Stimulated activated CD4-positive, alpha-beta T cell treated with anti-CD3 and anti-CD28 coated beads, TNF-alpha, amount 100 ng/mL, for 1 hour (primary cell): ENCODE measurements at places on chromosomes 6 and 20.

DNA sequence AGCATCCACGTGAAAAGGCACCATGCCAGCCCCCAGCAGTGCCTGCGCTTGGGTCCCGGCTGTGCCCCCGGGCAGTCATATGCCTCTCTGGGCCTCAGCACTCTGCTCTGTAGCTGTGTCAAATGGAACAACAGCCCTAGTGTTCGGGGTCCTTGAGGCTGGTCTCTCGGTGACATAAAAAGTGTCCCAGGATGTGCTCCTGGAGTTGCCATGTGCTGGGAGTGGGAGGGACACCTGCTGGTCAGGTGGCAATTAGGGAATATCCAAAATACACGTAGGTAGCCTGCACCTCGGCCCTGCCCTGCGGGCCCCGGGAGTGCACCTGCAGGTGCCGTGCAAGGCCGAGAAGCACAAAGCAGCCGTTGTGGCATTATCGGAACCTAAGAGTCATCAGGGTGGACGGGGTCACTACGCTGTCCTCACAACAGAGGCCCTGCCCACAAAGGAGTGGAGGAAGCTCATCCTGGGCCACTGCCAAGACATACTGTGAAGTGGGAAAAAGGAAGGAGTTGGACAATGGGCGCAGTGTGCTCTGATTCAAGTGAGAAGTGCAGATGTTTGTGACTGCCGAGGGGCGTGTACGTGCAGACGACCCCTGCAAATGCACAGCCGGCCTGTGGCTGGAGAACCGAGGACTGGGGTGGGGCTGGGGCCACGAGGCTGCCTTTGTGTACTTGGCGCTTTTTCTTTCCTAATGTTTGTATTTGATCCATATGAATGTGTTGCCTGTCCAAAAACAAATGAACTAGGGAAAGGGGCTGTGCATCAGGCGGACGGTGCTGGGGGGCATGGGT lies 24.6 kb downstream of the SLCO4A1 start:
- no peak for DNase-seq

- no peak for DNase-seq
These were observed 269.8 kb downstream of the CDH4 start for GRCh38 chr20:61521687-61522420.

- DNase-seq, result no peak
These were observed 611.3 kb downstream of the HDGFL1 start for GRCh38 chr6:23180504-23181293.

- no peak for DNase-seq
These were observed 120.4 kb downstream of the TPBG start for GRCh38 chr6:82484001-82484400.

DNA sequence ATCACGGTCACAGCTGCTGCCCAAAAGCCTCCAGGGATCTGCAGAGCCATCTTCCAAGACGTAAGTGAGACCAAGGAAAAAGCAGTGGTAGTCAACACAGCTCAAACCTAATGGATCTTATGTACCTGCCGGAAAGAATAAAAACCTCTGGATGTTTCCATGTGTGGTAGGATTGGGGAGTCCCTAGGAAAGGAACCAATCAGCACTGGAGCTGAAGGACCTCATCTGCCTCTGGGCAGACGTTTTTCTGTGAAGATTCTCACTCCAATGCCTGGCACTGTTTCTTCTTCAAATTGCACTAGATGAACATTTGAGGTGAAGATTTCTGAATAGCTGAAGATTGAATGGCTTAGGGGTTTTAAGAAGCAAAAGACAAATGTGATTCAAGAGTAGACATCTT lies at the start of gene HLA-DQB2:
Gene HLA-DQB2 (minus strand): TSS at position 112 of the 400 bp plus-strand sequence. CDS start 62 bp downstream, at position 50.
- DNase-seq, result no peak

GRCh38 chr6:42449917-42450476 lies 1.7 kb downstream of the TRERF1 start:
- no peak for DNase-seq

DNA sequence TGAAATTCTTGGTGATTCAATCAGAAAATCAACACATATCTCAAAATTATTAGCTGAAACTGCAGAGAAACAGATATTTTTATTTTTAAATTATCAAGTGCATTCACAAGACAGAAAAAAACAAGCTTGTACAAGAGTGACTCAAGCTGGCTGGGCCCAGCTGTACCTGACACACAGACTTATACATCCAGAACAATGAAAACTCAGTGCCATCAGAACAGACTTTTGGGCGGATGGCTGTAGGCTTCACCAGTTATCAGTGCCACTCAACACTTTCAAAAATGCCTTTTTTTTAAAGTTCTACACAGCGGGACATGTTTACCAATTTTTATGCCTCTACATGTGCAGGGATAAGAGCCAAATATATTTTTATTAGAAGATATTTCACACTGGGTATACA lies 102.8 kb downstream of the MYB start:
- no peak for DNase-seq

GRCh38 chr6:48894469-48894868 lies 568.6 kb downstream of the MMUT start:
- no peak for DNase-seq

DNA sequence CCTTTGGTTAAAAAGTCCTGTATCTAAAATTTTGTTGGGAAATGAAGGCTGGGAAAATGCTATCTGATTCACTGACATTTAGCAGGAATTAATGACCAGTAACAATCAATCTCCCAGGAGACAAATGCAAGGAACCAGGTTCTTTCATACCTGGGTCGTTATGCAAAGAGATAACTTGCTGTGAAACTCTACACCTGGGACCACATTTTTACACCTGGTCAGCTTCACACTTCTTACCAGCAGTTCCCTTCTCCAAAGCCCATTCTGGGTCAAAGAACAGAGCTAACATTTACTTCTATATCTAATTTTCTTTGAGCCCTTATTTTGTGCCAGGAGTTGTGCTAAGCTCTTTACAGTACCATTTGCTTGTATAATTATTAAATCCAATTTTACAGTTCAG lies 27.4 kb upstream of the STXBP5 start:
- DNase-seq, result no peak

- no peak for DNase-seq
These were observed 73.9 kb downstream of the DHX35 start for GRCh38 chr20:39036011-39036410.

DNA sequence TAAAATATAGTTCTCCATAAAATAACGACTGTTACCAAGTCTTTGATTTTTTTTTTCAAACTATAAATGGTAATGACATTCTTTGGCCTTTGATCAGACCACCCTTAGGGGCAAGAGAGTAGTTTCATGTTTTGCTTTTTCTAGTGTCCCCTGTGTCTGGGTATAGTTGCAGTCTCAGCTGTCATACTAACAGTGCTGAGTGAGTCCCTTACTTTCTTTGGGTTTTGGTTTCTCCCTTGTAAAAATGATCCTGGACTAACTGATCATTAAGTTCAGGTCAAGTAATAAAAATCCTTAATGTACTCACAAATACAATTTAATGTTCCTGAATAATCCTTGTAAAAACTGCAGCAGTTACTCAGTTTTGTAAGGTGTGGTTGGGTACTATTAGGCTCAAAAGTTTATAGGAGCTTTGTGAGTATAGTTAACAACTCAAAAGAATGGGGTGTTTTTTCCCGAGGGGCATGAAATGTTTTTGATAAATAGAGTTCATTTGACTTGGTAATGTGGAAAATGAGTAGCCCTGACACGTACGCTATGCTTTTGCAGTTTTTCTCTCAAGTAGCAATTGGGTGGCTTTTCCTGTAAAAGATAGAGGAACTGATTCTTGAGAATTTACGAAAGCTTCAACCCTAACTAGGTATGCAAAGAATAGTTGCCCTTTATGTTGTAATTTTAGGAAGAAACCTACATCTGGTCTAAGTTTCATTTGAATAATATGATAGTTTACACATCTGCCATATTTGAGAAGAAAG lies 6.2 kb downstream of the PTPN1 start:
- no peak for DNase-seq

- DNase-seq, result no peak
These were observed 241.2 kb downstream of the TTLL2 start for GRCh38 chr6:167565884-167566599.

- no peak for DNase-seq
These were observed 50.0 kb upstream of the DST start for GRCh38 chr6:56692523-56693245.

- no peak for DNase-seq
These were observed 41.5 kb upstream of the SRF start for GRCh38 chr6:43129434-43130194.

- DNase-seq, result no peak
These were observed 11.1 kb upstream of the ITPR3 start for GRCh38 chr6:33610067-33610466.

- DNase-seq, result no peak
These were observed 7.3 kb downstream of the COL10A1 start for GRCh38 chr6:116118608-116119007.

DNA sequence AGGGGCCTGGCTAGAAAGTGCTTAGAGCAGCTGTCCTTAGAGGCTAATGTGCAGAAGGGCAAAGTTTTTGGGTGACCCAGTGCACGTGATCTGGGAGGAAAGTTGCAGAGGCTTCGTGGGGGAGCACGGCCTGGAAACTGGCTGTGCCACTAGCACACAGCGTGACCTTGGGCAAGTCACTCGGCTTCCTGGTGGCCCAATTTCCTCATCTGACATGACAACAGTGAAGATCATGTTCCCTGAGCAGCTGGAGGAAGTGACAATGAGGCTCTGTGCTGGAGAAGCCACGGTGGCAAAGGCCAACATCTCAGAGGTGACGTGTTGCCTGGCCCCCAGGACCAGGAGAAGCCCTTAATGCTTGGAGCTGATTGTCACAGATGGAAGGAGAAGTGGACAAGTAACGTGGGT lies 99.5 kb downstream of the FOXC1 start:
- DNase-seq, result no peak

- no peak for DNase-seq
These were observed 60.2 kb downstream of the UBE2V1 start for GRCh38 chr20:50052550-50053361.

DNA sequence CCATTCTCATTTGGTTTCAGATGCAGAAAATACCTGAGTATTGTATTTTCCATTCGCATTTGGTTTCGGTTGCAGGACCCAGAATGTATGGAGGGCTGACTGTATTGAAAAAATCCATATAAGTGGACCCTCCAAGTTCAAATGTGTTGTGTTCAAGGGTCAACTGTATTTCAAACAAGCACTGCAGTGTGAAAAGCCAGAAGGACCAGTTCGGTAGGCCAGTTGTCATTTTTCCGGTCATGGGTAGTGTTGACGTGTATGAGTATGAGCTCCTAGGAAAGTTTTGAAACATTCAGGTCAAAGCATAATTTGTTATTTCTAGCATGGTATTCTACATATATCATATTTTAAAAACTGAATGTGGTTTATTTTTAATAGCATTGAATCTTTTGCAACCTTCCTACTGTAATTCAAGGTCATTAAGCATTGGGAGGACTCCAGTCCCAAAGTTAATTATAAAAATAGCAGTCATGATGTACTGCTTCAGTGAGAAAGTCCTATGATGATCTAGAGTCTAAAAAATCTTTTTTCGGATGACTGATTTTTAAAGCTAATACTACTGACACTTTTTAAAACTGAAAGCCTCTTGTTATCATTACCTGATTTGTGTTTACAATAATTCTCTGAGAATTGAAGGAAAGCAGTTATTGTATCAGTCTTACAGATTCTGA lies 18.9 kb downstream of the NHSL1 start:
- no peak for DNase-seq

DNA sequence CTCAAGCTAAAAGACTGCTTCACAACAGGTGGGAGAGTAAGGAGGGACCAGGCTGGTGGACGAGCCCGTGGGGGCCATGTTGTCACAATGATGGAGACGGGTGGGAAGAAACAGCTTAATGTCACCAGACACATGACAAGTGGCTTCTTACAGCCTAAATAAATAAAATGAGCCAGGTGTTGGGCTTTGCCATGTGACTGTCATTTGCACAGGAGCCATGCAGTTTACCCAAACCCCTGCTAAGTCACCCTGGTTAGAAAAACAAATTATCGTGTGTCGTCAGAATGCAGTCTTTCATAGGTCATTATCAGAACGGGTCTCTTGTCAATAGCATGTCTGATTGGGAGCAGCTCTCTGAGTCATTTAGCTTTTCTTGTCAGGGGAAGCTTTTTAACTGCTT lies 18.5 kb downstream of the BTBD3 start:
- DNase-seq, result no peak

- DNase-seq, result no peak
These were observed at the start of gene RBBP8NL for GRCh38 chr20:62427172-62428001. TSS of gene RBBP8NL (minus strand) at chr20:62427539. CDS start at chr20:62419647, 7,892 bp downstream.

DNA sequence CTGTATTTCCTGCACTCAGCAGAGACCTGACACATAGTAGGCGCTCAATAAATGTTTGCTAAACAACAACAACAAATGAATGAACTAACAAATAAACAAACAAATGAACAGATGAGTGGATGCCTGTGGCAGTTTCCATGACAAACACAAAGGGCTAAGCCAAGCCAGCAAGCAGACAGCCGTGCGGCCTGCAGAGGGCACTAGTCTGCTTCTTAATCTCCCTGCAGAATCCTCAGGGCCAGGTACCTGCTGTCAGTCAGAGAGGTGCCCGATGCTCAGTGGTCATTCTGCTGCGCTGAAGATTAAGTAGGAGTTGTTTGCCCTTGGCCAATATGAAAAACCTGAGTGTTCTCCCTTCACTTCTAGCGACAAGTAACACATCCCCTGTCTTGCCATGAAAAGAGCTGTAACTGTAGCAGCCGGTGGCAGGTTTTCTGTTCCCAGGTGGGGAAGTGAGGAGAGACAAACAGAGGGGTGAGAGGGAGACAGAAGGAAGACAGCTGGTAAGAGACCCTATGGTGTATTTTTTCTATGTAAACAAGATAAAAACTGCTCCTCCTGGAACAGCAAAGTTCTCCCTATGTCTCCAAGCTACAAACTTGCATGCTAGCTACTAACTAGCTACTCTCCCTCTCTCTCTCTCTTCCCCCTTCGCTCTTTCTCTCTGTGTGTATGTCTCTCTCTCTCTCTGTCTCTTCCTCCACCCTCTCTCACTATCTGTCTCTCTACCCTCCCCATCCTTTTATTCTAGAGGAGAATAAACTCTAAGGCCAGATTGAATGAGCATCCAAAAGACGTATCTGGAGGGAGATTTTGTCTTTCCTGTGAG lies at the start of gene MC3R:
Gene MC3R (plus strand): TSS at position 779 of the 829 bp plus-strand sequence. CDS start 112 bp downstream, outside the sequence.
- no peak for DNase-seq

- DNase-seq, result no peak
These were observed 15.7 kb upstream of the CDKN1A start for GRCh38 chr6:36662827-36663256.

GRCh38 chr6:126148853-126149252 lies 162.5 kb downstream of the TRMT11 start:
- DNase-seq, result no peak

GRCh38 chr6:71312089-71312488 lies 23.5 kb downstream of the OGFRL1 start:
- no peak for DNase-seq

- no peak for DNase-seq
These were observed 638 bp downstream of the MDN1 start for GRCh38 chr6:89818977-89819335.

GRCh38 chr6:17278289-17279063 lies 2.7 kb upstream of the RBM24 start:
- DNase-seq, result no peak

- no peak for DNase-seq
These were observed at the start of gene RAET1L for GRCh38 chr6:150025201-150025917. TSS of gene RAET1L (minus strand) at chr6:150025532. CDS start at chr6:150025471, 61 bp downstream.

GRCh38 chr6:11206576-11206975 lies 25.9 kb downstream of the NEDD9 start:
- no peak for DNase-seq

- DNase-seq, result no peak
These were observed 4.6 kb downstream of the CST7 start for GRCh38 chr20:24953621-24954133.

GRCh38 chr20:2946988-2947961 lies 74.0 kb downstream of the PTPRA start:
- DNase-seq, result no peak
